ENCODE measurements at places on chromosomes 7 and 10. TPM values are rescaled to one million over a fixed set of nuclear protein-coding genes. Genes with fewer than 3 reads are reported as not detected.

Gene CYP3A4
- not detected for total RNA-seq

Gene NSUN6
- 23.6 TPM for total RNA-seq

DNA sequence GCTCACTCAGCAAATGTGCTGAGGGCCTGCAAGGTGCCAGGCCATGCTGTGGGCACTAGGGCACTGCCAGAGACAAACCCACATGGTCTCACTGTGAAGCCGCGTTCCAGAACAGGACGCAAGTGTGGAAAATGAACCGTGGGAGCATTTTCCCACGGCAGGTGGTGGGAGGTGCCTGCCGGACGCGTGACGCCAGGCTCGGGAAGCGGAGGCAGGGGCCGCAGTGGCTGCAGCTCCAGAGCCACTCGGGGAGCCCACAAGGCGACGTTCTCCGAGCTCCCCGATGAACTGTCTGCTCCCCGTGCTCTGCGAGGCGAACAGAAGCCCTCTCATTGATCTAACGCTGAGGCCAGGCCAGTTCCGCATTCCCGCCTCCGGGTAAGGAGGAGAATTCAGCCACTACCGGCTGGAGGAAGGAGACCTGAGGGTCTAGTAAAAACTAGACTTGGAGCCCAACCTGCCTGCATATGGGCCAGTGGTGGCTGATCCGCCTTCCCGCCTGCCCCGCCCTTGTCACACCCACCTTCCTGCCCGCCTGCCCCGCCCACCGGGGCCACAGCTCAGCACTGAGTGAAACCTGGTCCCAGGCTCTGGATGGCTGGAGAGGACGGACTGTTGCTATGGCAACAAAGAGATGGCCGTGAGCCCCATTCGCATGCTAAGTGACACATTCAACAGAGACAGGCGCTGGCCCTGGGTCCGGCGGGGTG is 13.1 kb downstream of the ADGRA1 start:
- H3K27ac ChIP-seq: no peak overlapping the region
- peaks cover 6% of the 10 kb centered on the region for H3K27me3 ChIP-seq
- DNase-seq: no peak
- H3K4me3 ChIP-seq: no peak overlapping the region

- H3K4me1 ChIP-seq: no peaks in the 10 kb centered on the region
- DNase-seq: no peak
- H3K27me3 ChIP-seq: peaks cover 27% of the 10 kb centered on the region
- H3K27ac ChIP-seq: no peak overlapping the region
- H3K4me3 ChIP-seq: no peak overlapping the region
- H3K36me3 ChIP-seq: no peaks in the 10 kb centered on the region
Measured at GRCh38 chr10:93086289-93086688, 12.6 kb downstream of the CYP26A1 start.

DNA sequence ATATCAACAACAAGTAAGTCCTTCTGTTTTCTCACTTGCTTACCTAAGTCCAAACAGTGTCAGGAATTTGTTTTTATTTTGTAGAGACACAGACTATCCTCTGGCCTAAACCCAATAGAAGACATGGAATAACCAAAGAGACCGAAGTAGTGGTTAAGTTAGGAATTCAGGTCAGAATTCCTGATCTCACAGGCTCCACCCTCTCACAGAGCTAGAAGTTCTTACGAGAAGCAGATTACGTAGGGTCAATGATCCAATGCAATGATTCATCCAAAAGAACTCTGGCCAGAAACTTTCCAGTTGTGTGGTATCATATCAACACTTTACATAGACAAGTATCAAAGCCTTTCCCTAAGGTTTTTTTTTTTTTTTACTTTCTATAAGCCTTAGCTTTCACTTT is 73.8 kb downstream of the IQUB start:
- no peaks in the 10 kb centered on the region for H3K4me1 ChIP-seq
- no peak for DNase-seq
- no peaks in the 10 kb centered on the region for H3K36me3 ChIP-seq
- H3K27me3 ChIP-seq: no peaks in the 10 kb centered on the region

GRCh38 chr7:26284995-26285632 is 6.5 kb upstream of the SNX10 start:
- H3K36me3 ChIP-seq: no peaks in the 10 kb centered on the region
- no peaks in the 10 kb centered on the region for H3K27me3 ChIP-seq
- peaks cover 6% of the 10 kb centered on the region for H3K4me1 ChIP-seq
- H3K27ac ChIP-seq: no peak overlapping the region

DNA sequence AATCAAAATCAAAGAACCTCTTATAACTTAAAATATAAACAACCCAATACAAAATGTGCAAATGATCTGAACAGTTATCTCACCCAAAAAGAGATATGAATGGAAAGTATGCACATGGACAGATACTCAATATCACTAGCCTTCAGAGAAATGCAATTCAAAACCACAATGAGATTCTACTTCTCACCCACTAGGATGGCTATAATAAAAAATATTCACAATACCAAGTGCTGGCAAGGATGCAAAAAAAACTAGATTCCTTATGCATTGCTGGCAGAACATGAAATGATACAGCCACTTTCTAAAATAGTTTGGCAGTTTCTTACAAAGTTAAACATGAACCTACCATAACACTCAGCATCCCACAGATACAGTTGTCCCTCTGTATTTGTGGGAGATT is 130.1 kb upstream of the LRRN3 start:
- peaks cover 2% of the 10 kb centered on the region for H3K4me1 ChIP-seq
- H3K36me3 ChIP-seq: peaks cover 6% of the 10 kb centered on the region
- no peaks in the 10 kb centered on the region for H3K27me3 ChIP-seq
- H3K4me3 ChIP-seq: no peak overlapping the region
- no peak for DNase-seq
- H3K27ac ChIP-seq: no peak overlapping the region

DNA sequence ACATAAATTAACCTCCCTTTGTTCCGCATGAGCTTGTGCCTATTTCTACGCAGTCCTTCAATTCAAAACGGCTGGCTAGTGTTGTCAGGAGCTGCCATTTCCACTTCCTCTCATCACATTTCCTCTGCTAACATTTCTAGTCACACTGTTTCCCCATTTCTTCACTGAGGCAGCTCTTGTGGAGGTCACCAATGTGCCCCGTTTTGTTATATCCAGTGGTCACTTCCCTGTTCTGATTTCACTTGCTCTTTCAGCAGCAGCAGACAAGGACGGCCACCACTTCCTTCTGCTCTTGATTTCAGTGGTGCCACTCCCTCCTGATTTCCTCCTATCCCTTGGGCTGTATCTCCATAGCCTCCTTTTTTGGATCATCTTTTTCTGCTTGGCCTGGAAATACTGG is 64.8 kb upstream of the SEC61G start:
- no peak overlapping the region for H3K27ac ChIP-seq
- no peak overlapping the region for H3K4me3 ChIP-seq
- no peaks in the 10 kb centered on the region for H3K4me1 ChIP-seq
- DNase-seq: no peak
- H3K27me3 ChIP-seq: peaks cover 11% of the 10 kb centered on the region

DNA sequence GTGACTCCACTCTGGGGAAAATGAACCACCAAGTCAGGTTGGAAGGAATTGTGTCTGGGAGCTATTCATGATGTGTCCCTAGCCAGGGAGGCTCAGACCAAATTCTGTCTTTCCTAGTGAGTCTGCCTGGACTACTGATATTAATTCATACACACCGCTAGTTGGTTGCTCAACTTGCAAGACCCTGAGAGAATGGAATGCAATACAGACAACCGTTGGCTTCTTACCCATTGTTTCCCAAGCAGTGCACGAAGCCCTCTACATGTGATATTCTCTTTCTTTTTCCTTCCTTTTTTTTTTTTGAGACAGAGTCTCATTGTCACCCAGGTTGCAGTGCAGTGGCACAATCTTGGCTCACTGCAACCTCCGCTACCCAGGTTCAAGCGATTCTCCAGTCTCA is 19.4 kb upstream of the SRGN start:
- DNase-seq: no peak
- no peaks in the 10 kb centered on the region for H3K27me3 ChIP-seq
- peaks cover 19% of the 10 kb centered on the region for H3K4me1 ChIP-seq

GRCh38 chr10:119455609-119456434 is 86.7 kb downstream of the RGS10 start:
- H3K4me3 ChIP-seq: no peak overlapping the region
- H3K36me3 ChIP-seq: no peaks in the 10 kb centered on the region
- H3K27me3 ChIP-seq: no peaks in the 10 kb centered on the region
- H3K27ac ChIP-seq: no peak overlapping the region

Measured in natural killer cell treated with Interleukin-12 subunit alpha and Interleukin-12 subunit beta and Interleukin-15 and Interleukin-18, amount 100 ng/mL, for 72 hours (primary cell).